ENCODE measurements at places on chromosomes 4 and X.

- no peak for DNase-seq
These were observed 23.3 kb downstream of the SPIN4 start for GRCh38 chrX:63327788-63328187.

DNA sequence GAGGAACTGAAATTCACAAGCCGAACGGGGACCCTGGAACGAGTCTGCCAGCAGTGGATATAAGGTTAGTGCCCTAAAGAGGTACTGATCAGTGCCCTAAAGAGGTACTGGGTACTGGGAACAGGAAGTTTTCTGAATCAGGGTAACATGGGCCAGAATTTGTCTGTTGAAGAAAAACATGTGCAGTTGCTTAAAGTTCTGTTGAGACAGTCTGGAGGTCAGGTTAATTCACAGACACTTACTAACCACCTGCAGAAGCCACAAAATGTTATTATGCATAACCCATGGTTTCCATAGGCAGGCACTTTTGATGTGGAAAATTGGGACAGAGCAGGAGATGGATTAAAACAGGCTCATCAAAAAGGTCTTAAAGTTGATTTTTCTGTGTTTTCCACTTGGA is 17.9 kb downstream of the SPIN2B start:
- no peak for DNase-seq

DNA sequence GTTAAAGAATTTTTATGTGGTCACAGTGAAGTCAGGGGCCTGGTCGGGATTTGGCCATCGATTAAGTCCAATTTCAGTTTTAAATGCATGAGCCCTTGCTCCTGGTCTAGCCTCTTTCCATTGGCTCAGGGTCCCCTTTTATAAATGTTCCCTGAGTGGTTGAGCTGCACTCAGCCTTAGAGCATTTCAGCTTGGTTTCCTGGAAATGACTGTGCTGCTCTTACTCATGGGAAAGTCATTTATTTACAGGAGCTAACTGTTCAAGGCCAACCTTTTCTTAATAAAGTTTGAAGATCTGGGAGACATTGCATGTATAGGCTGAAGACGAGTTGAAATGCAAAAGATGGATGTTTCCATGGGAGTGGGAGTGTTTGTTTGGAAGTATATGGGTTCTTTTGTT is 98.8 kb upstream of the CLNK start:
- no peak for DNase-seq

DNA sequence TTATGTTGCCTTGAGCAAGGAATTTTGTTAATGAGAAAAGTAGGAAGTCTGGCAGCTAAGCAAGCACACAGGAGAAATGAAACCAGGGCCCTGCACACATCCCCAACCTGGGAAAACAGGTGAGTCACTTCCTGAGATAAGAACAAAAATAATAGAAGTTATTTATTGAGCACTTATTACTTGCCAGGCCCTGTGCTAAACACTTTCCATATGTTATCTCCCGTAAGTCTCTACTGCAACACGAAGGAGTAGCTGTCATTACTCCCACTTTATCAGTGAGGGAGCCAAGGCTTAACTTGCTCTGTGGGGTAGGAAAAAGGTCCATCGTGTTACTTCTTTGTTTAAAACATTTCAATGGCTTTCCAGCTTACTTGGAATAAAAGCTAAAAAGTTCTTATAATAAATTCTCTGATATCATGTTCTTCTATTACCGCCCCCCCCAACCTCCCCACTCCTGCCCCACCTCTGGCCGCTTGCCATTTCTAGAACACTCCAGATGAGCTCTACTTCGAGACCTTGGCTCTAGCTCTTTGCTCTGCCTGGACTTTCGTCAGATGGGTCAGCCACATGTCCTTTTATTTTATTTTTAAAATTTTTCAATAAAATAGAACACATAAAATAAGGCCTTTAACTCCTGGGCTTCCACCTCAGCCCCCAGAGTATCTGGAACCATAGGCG is 36.3 kb upstream of the PLAC8 start:
- DNase-seq, result peak; percentile 72

DNA sequence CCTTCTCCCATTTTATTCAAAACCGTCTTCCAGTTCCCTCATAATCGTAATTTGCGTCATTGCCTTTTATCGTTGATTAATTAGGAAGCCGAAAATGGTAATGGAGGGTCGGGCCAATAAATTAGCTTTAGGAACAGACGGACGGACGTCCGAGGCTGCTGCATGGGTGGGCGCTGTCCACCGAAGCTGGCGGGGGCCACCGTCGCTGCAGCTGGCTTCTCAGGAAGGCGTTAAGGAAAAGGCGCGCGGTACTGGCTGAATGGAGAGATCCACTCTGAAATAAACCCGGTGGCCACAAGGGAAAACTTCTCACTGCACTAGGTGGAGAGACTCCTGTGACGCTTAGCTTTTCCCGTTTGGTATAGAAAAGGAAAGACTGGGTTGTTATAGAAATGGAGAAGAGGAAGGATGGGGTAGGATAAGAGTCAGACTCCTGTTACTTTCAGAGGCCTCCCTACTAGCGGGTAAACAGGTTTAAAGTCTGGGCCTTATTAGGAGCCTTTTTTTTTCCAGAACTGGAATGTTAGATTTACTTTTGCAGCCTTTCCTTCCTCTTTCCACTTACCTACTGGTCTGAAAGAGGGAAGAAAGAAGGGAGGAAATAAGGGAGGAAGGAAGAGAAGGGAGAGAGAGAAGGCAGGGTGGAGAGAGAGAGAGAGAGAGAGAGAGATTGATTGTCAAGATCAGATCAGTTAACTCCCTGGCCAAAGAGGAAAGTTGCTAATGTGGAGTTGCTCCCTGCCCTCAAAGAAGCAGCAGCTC is 11.3 kb upstream of the PRDM8 start:
- no peak for DNase-seq

DNA sequence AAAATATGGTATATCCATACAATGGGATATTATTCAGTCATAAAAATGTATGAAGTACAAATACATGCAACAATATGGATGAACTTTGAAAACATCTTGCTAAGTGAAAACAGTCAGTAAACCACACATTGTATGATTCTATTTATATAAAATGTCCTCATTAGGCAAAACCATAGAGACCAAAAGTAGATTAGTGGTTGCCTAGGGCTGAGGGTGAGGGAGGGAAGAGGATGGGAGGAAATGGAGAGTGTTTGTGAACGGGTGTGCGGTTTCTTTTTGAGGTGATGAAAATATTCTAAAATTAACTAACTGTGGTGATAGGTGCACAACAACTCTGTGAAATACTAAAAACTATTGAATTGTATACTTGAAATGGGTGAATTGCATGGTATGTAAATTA is 29.6 kb downstream of the TEX11 start:
- DNase-seq, result no peak

DNA sequence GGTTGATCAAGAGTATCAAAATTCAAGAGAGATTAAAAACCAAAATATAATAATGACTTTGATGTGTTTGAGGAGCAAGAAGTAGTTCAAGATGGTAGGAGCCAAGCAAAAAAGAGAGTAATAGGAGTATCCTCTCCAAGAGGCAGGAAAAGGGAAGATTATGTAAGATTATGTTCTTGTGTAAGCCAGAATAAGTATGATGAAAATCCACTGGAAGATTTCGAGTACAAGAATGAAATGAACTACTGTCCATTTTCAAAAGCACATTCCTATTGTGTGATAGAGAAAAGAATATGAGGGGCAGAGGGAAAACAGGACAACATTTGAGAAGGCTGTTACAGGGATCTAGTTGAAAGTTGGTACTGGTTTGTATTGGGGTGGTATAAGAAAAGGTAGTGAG is 659.6 kb upstream of the INTU start:
- DNase-seq, result no peak

- DNase-seq, result no peak
These were observed 75.1 kb upstream of the MBNL3 start for GRCh38 chrX:132563976-132564375.

GRCh38 chr4:136935305-136935704 is 597.0 kb downstream of the PCDH18 start:
- no peak for DNase-seq

All from inflammatory macrophage treated with lipopolysaccharide for 4 hours (primary cell).